Mesenteric fat pad (tissue), 1 donor: ENCODE measurements at places on chromosomes 11 and 22.

- DNase-seq: no peak
These were observed 6.3 kb downstream of the FXYD2 start for GRCh38 chr11:117818041-117818873.

- DNase-seq: no peak
These were observed 134.6 kb downstream of the CHST1 start for GRCh38 chr11:45530776-45531175.

DNA sequence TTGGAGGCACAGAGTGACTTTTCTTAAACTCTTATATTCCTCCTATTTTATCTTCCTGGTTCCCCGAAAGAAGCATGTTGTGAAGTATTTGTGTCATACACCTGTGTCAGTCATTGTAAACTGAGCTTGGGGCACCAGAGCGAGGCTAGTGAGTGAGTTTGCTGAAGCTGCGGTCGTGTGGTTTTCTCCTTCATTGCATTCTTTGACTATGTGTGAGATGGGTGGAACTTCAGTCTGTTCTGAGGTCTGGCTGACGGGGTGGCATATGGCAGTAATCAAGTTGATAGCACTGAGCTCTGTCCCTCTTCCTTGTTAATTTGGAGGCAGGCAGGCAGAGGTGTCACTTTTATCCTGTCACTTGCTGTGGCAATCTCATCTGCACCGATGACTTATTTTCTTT is 4.2 kb downstream of the VPS26B start:
- no peak for DNase-seq

- peak; percentile 67 for DNase-seq
These were observed 236.7 kb downstream of the BRD1 start for GRCh38 chr22:49590851-49591445.

DNA sequence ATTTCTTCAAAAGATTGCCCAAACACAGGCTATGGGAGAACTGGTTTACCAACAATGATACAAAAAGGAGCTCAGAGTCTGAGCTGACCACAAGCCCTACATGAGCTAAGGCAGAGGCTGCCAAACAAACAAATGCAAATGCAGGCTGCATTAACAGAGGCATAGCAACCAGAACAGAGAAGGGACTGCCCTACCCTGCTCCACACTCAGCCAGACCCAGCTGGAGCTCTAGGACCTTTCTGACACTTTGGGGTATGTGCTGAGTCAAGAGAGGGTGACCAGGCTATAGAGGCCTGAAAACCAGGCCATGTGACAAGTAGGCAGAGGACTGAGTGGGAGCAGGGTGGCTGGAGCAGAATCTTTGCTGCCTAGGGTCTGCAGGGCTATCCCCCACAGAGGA is 17.8 kb upstream of the P2RY2 start:
- peak; percentile 76 for DNase-seq

DNA sequence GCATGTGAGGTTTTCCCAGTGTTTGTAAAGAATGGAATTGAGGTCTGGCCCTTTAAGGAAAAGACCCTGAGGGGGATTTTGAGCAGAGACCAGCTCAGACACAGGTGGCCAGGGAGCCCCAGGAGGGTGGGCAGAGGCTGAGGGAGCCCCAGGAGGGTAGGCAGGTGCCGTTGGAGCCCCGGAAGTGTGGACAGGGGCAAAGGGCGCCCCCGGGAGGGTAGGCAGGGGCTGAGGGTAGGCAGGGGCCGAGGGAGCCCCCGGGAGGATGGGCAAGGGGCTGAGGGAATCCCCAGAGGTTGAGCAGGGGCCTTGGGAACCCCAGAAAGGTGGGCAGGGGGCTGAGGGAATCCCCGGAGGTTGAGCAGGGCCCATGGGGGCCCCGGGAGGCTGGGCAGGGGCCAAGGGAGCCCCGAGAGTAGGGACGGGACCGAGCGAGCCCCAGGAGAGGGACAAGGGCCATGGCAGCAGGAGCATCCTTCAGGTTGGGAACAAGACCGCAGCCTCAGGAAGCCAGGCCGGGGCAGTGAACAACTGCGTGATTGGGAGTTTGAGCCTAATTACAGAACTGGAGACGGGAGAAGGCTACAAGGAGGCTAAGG is 292.0 kb downstream of the BRD1 start:
- DNase-seq: peak; percentile 65

GRCh38 chr22:48740731-48741405 is 1086.8 kb downstream of the BRD1 start:
- peak; percentile 82 for DNase-seq

DNA sequence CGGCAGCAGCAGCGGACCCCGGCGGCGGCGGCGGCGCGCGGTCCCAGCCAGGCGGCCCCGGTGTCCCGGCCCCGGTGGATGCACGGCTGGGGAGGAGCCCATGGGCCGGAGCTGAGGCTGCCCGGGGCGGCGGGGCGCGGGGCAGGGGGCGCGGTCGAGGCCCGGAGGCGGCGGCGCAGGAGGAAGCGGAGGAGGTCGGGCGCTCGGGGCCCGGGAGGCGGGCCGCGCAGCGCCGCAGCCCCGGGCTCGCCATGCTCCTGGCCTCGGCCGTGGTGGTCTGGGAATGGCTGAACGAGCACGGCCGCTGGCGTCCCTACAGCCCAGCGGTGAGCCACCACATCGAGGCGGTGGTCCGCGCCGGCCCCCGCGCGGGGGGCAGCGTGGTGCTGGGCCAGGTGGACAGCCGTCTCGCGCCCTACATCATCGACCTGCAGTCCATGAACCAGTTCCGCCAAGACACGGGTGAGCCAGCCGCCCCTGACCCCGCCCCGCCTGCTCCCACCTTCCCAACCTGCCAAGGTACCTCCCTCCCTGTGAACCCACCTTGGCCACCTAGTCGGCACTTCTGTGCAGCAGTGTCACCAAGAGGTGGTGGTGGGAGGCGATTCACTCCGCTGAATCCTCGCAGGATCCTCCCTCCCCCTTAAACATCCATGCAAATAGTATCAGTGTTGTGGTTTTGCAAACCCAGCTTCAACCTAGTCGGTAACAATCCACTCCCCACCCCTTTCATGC is 580 bp downstream of the DTX4 start:
- no peak for DNase-seq
